ENCODE measurements at places on chromosomes 11 and 22.

GRCh38 chr11:60786811-60787567 is 1.9 kb downstream of the MS4A10 start:
- DNase-seq = peak; percentile 82
- H3K36me3 ChIP-seq = no peaks in the 10 kb centered on the region
- no peak overlapping the region for H3K27ac ChIP-seq
- H3K27me3 ChIP-seq = peaks cover 18% of the 10 kb centered on the region
- H3K4me3 ChIP-seq = no peak overlapping the region

GRCh38 chr11:69497221-69497787 is 15.8 kb downstream of the LINC01488 start:
- H3K4me3 ChIP-seq = no peak overlapping the region
- H3K4me1 ChIP-seq = peaks cover 12% of the 10 kb centered on the region
- no peaks in the 10 kb centered on the region for H3K27me3 ChIP-seq
- DNase-seq = peak; percentile 98
- H3K27ac ChIP-seq = peak overlapping the region; percentile 21
- H3K36me3 ChIP-seq = no peaks in the 10 kb centered on the region

- H3K36me3 ChIP-seq = peaks cover 9% of the 10 kb centered on the region
- no peaks in the 10 kb centered on the region for H3K27me3 ChIP-seq
- no peak overlapping the region for H3K27ac ChIP-seq
- DNase-seq = peak; percentile 83
These were observed 24.7 kb downstream of the LAYN start for GRCh38 chr11:111565114-111565720.

GRCh38 chr11:57230791-57231538 is 6.1 kb downstream of the APLNR start:
- no peak for DNase-seq
- no peaks in the 10 kb centered on the region for H3K4me1 ChIP-seq
- no peaks in the 10 kb centered on the region for H3K36me3 ChIP-seq
- no peak overlapping the region for H3K4me3 ChIP-seq
- H3K27ac ChIP-seq = no peak overlapping the region
